ENCODE measurements at places on chromosomes 7 and 10.

DNA sequence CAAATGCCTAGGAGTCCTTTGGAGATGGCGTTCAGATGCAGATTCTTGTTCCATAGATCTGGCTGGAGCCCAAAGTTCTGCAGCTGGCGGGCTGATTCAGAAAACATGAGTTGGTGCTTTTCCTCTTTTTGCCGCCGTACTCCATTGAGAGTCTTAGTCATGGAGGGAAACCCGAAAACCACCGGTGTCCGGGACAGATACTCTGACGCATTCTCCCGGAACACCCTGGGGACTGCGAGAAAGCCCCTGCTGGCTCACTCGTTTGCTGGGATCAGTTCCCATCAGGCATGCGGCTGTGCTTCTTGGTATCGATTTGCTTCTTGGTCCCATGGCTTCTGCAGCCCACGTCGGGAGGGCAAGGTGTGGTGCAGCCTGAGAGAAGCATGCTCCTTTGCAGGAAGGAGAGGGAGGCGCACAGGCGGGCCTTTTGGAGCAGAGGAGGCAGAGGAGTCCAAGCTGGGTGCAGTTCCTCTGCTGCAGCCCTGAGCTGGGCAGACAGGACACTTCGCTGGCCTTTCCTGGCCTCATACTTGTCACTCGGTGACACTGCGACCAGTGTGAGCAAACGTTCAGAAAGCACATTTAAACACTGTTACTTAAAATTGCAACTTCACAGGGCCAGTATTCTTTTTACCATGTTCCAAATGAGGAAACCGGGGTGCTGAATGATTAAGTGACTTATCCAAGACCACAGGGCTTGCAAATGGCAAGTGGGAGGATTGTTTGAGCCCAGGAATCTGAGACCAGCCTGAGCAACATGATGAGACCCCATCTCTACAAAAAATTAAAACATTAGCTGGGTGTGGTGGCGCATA lies 30.6 kb upstream of the PFKFB3 start:
- peak; percentile 82 for DNase-seq

GRCh38 chr10:122154545-122155366 lies 116.3 kb upstream of the BTBD16 start:
- peak; percentile 62 for DNase-seq

DNA sequence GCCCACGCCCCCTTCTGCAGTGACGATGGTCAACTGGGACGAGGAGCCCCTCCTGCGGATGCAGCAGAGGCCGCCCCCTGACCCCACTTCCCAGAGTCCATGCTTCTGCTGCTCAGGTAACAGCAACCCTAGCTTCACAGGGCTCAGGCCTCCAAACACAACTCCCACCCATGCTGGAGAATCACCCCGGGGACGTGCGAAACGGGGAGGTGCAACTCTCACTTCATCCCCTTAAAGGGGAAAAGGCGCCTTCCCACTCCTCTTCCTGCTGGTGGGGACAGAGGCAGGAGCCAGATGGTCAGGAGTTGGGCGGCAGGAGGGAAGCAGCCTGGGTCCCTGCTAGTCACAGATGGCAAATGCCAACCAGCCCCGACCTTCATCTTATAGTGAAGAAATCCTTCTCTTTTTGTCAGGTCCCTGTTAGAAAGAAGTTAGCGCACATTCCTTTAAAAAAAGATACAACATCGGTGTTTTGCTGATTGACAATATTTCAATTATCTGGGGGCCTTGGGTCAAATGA lies 155.4 kb downstream of the DIP2C start:
- no peak for DNase-seq

DNA sequence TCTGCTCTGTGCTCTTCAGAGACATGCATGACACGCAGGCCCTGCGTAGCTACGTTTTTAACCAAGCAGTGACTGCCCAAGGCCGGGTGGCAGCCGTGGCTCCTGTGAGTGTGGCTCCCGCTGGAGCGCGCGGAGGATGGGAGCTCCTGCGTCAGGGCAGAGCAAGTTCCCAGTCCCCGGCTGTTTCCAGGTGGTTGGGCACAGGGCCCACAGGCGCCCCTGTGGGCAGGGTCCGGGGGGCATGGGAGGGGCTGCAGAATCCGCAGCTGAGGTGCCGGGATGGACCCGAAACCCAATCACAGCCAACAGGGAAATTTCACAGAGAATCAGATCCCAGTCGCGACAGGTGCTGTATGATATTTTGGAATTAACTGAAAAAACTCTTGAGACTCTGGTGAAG lies 9.8 kb downstream of the NKX6-2 start:
- DNase-seq: no peak

GRCh38 chr10:61825628-61826027 lies 75.9 kb upstream of the ARID5B start:
- DNase-seq: no peak

GRCh38 chr7:151101621-151102396 lies 15.5 kb downstream of the AGAP3 start:
- no peak for DNase-seq

DNA sequence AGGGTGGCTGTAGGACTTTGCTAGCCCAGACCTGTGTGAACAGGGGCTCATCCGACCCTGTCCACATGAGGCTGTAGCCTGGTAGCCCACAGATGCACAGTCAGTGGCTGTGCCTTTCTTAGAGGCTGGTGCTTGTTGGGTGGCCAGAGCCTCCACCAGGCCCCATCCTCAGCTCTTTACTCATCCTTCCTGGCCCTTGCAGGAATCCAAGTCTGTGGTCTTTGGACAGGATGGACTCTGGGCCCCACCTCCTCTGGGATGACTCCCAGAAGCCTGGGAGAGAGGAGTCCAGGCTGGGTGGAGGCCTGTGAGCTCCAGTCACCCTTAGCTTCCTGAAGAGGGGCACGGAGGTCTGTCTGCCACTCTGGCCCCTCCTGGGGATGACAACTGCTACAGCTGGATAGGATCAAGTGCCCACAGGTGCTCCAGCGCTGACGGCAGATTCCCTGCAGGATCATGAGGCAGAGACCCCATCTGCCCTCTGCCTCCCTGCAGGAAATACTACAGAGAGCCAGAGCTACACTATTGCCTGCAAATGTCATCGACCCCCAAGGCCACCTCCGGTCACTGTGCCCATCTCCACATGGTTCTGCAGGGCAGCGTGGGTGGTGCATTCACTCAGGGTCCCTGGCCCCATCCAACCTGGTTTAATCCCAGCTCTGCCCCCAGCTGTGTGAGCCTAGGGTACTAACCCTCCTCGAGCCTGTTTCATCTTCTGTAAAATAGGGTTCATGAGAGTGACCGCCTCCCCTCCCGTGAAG lies 114.5 kb downstream of the PTPN20 start:
- DNase-seq: peak; percentile 59

GRCh38 chr10:69398466-69398865 lies 18.3 kb downstream of the TACR2 start:
- DNase-seq: no peak

DNA sequence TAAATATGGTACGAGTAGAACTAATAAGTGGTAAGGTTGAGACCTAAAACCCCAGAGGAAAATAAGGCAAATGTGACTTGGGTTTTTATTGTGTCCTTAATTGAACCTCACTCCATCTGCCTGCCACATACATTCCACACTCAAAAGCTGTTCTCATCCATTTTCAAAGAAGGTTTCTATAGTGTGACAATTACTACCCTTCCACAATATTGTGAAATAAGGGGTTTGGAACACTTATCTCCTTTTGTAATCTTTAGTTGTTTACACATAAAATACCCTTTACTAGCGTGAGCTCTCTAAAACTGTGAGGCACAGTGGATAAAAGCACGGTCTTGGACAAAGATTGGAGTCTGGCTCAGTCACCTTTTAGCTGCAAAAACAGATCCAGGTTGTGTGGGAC lies 166.6 kb downstream of the THSD7A start:
- no peak for DNase-seq

- peak; percentile 47 for DNase-seq
Observed at GRCh38 chr10:69327463-69328379, 49.4 kb downstream of the HK1 start.

DNA sequence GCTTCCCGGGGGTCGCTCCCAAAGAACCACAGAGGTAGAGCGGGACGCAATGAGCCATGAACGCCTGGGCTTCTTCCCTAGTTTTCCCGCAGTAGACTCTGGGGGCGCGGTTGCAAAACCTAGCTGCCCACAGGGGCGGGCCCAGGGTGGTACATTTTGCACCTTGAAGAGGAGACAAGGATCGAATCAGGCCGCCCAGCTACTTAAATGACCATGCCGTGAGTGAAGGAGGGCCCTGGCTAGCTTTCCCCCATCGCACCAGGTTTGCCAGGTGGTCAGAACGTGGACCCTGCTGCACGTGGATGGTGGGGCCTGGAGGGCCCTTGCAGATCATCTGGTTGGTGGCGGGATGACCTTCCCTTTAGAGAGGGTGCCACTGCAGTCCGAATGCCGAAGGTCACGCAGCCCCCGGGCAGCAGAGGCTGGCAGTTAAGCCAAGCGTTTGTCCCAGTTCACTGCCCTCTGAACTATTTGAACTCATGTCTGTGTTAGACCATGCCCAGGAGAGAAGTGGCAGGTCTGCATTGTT lies 604 bp upstream of the SHTN1 start:
- DNase-seq: peak; percentile 18

DNA sequence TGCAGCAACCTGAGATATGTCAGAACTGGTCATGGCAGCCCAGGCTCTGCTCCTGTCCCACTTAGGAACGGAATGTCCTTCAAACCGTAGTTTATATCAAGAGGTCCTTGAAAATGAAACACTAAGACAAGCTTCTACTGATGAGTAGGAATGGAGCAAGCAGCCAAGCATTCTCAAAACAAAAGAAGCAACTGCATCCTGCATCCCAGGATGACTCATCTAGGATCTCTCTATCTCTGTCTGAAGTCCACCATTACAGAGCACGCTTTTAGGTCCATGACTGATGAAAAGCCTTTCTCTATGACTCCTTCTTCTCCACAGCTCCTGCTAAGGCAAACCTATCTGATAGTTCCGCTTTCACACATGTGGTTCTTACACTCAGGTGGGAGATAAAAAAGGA lies 16.3 kb downstream of the MBL2 start:
- no peak for DNase-seq

GRCh38 chr10:44387853-44388251 lies 3.0 kb upstream of the CXCL12 start:
- DNase-seq: no peak

DNA sequence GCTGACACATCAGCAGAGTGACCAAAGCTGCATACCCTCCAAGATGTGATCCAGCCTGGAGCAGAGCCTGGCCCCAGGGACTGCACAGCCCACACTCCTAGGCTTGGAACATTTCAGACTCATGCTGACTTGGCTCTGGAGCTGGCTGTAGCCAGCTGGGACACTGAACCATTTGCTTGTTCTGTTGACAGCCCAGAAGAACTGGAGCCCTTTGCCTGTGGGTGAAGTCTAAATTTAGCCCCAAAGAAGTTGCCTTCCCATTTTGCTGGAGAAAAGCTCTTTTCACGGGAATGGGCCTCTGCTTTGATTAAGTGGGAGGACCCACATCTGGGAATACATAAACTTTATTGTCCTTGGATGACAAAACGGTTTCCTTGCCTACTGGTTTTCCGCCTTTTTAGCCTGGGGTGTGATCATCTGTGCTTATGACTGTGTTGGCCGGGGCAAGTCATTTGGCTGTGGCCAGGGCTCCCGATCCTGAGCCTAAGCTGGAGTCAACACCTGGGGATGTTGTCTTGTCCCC lies 186.2 kb upstream of the BMPER start:
- no peak for DNase-seq

GRCh38 chr10:99080275-99080945 lies 155.2 kb downstream of the HPSE2 start:
- no peak for DNase-seq

DNA sequence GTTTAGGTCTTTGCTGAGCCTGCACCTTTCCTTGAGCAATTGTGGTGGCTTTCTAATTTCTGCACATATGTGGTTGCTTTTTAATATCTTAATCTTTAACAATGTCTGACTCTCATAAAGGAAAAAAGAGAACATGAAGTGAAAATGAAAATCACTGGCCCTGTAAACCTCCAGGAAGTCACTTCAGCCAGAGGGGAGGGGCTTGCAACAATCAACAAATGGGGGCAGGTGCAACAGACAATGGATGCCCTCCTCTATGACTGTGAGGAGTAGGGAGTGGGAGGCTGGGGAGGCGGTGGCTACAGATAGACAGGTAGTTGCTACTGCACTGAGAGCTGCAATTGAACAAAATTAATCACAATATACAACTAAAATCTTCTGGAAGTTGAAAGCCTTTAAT lies 1377.4 kb downstream of the XPNPEP1 start:
- DNase-seq: no peak

- no peak for DNase-seq
Observed at GRCh38 chr10:57457972-57458512, 809.7 kb downstream of the IPMK start.

GRCh38 chr7:155800741-155801267 lies 11.5 kb downstream of the SHH start:
- no peak for DNase-seq

GRCh38 chr7:42502022-42502421 lies 265.0 kb upstream of the GLI3 start:
- DNase-seq: no peak

GRCh38 chr7:335358-336148 lies 45.6 kb downstream of the FOXL3 start:
- DNase-seq: no peak

DNA sequence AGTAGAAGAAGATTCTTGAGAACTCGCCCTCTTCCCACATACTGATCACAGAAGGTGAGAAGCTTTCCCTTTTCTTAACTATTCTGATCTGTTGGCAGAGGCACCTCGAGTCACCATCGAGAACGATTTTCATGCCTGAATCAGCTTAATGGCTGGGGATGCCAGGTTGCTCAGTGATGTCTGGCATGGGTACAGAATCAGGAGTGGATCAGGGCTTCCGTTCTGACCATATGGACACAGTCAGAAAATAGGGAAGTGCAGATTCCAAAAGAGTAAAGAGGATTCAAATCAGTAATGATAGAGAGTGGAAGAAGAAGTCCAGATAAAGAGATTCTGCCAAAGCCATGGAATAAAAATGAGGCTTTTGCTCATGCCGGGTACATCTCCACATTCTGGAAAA lies 52.0 kb upstream of the GRB10 start:
- DNase-seq: no peak

GRCh38 chr10:104433669-104434068 lies 80.0 kb downstream of the CFAP58 start:
- DNase-seq: no peak

DNA sequence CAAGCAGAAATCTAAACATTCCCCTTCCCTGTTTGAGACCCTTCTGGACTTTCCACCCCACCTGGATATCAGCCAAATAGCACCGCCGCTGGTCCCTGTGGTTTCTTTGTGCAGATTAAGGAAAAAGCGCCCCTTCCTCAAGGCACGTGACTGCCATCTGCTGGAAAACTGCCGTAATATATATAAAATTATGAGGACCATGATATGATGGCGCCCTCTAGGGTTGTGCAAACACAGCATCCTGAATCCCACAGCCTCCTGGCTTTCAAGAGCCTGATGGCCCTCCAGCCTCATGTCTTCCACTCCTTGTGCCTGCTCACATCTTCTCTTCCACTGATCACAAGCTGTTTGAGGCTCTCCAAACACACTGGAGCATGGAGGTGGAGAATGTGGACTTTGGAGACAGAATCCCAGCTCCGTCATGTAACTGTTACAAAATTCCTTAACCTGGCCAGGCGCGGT lies 121.3 kb downstream of the MYL10 start:
- no peak for DNase-seq

DNA sequence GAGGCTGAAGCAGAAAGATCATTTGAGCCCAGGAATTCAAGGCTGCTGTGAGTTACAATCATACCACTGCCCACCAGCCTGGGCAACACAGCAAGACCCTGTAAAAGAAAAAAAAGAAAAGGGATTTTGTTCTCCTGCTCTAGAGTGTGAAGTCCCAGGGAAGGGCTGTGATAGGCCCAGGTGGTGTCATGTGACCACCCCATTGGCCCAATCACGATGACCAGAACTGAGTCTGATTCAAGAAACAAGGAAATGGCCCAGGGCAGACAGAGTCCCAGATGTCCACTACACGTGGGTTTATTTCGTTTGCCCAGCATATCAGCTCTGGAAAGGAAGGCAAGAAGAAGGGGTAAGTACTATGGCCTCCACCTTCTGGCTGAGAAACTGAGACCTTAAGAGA lies 81.3 kb upstream of the CUX1 start:
- no peak for DNase-seq
